Osteoblast (primary cell): ENCODE measurements at places on chromosomes 3 and 15. TPM values are rescaled to one million over a fixed set of nuclear protein-coding genes. Genes with fewer than 3 reads are reported as not detected.
A peak's percentile ranks its signal among the peaks of the same experiment; 100 is the strongest.

GRCh38 chr3:170429050-170429449 lies 10.4 kb downstream of the CLDN11 start:
- peak; percentile 63 for DNase-seq

- DNase-seq, result no peak
These were observed 97.6 kb downstream of the MEX3B start for GRCh38 chr15:81948222-81948621.

DNA sequence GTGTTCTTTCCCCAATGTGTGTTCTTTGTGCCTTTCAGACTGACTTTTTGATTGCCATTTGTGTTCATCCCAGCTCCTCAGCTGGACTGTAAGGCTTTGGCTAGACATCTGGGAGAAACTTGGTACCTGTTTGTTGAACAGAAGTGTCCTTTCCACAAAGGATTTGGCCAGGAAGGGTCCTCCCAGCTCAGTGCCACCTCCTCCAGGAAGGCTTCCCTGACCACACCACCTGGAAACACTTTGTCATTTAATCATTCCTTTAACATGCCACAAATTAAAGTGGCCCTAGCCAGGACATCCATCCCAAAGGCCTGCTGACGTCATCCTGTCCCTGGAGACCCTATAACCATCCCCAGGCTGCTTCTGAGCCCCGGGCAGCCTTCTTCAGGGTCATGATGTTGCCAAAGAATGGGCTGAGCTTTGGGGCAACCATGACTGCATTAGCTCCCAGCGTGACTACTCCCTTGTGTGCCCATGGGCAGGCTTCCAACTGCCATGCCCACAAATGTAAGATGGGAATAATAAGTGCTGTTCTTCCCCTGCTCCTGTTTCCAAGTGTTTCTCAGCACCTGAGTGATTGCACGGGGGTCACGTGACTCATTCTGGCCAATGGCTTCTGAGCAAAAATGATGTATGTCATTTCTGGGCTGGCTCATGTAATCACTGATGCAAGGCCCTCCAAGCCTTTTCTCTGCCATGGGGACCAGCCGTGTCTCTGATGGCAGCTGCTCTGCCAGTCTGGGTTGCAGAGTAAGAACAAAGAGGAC lies 112.5 kb upstream of the SMAD3 start:
- no peak for DNase-seq

The ACP3 gene
- total RNA-seq, result under 0.01 TPM in 1 of 2 replicates, not detected in the other

- DNase-seq, result peak; percentile 98
These were observed 1.1 kb downstream of the ZBTB47 start for GRCh38 chr3:42654331-42655201.

GRCh38 chr3:183868796-183869195 lies 15.9 kb downstream of the PARL start:
- no peak for DNase-seq

The CPLX3 gene
- not detected in 2 replicates for total RNA-seq

The TMED3 gene
- 154 and 161 TPM in 2 replicates for total RNA-seq

DNA sequence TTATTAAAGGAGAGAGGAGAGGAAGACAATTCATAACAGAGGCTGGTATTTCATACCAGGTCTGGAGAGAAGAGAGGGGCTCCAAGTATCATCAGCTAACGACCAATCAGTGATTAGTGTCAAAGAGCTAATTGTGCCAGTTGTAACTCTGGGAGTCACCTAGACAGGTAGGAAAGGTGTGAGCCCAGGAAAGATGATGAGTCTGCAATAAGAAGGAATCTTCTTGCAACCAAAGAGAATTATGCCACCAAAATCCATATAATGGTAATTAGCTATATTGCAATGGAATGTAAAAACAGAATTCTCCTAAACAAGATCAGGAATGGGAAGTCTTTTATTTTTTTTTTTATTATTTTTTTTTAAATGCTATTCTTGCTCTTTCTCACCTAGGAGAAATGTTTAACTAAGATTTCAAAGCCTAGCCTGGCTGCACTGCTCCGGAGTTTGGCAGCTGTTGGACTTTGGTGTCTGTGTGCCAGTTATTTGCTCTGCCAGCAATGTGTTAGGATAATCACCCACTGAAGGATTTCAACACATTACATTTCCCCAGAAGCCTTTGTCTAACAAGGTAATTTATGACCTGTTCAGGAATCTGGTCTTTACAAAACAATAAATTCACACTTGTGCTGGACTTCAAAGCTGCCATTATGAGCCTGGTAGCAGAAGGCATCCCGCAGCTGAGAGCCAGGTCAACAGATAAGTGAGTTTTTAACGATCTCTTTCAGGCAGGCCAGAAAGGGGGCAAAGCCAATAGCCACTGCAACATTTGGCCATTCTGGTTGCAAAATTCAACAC lies 89.4 kb downstream of the FOXB1 start:
- no peak for DNase-seq

- no peak for DNase-seq
These were observed 331.5 kb downstream of the ARPP21 start for GRCh38 chr3:35970793-35971192.

DNA sequence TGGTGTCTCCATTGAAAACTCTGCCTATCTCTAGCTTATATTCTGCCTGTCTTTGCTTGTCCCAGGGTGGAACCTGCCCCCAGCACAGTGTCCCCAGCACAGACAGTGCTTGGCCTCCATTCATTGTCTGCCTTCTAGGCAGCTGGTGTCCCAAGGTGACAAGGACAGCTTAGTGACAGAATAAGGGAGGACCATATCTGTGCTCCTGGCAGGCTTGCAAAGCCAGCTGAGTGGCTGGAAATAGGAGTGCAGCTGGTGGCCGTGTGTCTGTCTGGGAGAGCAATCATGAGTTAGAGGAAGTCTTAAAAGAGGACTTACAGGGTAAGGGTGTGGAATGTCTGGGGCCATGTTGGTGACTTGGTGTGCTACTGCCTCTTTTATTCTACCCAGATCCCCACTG lies 33.4 kb downstream of the SCN5A start:
- DNase-seq, result peak; percentile 29
